Uterus (tissue), 4 donors: ENCODE measurements at places on chromosomes 13 and 19. TPM values are rescaled to one million over a fixed set of nuclear protein-coding genes. Genes with fewer than 3 reads are reported as not detected.

ZNF490 gene
- 15.4 TPM for total RNA-seq

GARIN5A gene
- total RNA-seq: 5.4 TPM

SIGLEC11 gene
- 3.9 TPM for total RNA-seq

GZMM gene
- not detected for total RNA-seq

KLK4 gene
- not detected for total RNA-seq

SYNGR4 gene
- not detected for total RNA-seq

SYNE4 gene
- total RNA-seq: not detected

DNA sequence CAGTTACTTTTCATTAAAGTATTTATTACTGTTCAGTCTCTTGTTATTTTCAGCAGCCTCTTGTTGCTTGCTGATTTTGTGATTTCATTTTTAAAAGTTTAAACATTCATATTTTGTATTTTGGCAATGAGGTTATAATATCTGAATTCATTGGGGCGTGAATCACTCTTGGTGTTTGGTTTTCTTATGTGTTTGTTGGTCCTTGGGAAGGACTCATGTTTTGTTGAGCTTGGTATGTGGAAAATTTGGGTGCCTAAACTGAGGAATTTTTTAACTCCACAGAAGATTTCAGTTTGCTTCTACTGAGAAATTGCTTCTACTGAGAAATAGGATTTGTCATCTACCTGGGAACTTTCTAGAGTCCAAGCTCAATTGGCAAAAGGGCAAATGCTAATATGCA, 38.2 kb downstream of the PDS5B start:
- DNase-seq: no peak

DNA sequence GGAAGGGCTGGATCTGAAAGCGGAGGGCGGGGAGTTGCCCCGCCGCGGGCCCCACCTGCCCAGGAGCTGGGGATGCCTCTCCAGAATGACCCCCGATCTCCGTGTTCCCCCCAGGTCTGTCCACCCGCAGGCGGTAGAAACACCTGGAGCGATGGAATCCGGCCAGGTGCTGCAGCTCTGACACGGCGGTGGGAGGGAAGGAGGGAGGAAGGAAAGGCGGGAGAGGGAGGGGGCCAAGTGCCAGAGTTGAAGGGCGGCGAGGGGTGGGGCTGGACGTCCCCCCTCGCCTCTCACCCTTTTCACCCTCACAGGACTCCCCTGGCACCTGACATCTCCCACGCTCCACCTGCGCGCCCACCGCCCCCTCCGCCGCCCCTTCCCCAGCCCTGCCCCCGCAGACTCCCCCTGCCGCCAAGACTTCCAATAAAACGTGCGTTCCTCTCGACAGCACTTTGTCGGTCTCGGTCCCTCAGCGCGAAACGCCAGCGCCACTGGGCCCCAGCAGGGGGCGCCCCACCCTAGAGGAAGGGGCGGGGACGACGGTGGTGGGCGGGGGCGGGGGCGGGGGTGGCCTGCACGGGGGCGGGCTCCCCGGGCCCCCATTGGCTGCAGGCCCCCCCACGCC, 337 bp upstream of the FXYD7 start:
- peak; percentile 55 for DNase-seq

- no peak for DNase-seq
Observed at GRCh38 chr13:25836574-25837336, 215.1 kb downstream of the SHISA2 start.

DNA sequence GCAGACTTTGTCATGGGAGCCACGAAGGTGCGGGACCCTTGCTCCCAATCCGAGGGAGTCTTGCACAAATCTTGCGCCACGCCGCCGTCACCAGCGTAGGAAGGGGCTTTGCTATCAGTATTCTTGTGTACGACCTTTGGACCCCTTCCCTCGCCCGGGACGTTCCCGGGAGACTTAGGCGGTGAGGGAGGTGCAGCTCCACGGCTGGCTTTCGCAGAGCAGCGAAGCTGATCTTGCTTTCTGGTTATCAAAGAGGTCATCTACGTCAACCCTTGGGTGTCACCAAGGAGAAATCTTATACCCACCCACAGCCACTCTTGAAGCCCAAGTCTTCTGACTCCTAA, 583 bp downstream of the TECR start:
- no peak for DNase-seq

- DNase-seq: no peak
Observed at GRCh38 chr13:75693227-75693626, 57.1 kb downstream of the LMO7 start.

GRCh38 chr13:40102854-40103253, 447.4 kb downstream of the COG6 start:
- DNase-seq: peak; percentile 32

DNA sequence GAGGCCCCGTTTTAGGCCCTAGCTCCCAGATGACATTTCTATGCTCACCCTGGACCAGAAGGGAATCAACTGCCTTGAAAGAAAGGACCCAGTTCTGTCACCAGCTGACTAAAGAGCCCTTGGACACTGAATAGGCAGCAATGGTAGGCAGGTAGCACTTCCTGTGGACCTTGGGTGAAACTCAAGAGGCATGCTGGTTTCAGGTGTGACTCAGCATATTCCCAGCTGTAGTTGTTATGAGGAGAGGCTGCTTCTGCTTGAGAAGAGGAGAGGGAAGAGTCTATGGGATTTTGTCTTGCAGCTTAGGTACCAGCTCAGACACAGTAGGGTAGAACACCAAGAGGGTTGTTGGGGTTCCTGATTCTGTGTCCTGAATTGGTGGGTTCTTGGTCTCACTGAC, 37.9 kb upstream of the HTR2A start:
- no peak for DNase-seq

DNA sequence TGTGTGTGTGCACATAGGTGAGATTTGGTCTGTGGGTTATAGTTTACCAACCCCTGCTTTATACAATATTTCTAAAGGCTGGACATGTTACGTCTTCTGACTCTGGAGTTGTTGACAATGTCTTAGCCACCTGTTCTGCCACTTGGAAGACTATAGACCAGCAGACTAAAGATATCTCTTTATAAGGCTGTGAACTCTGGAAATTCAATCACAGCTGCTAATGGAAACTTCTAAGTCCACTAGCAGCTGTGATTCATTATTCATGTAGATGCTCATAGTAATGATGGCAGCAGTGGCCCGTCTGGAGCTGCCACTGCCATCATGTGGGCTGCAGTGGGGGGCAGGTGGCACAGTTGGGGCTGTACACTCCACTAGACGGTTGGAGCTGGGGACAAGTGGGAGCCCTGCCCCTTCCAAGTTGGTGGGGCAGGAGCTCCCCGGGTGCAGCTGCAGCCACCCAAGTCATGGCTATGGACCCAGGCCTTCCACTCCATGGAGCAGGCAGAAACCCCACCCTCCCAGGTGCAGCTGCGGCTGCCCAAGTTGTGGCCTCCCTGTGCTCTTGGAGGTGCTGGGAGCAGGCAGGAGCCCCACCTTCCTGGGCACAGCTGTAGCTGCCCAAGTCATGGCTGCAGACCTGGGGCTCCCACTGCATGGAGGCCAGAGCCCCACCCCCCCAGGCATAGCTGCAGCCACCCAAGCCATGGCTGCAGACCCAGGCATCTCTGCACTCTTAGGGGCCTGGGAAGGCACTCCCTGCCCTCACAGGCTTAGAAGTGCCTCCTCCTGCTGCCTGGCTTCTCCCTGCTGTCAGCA, 8.8 kb downstream of the IGFL4 start:
- no peak for DNase-seq

- DNase-seq: no peak
Observed at GRCh38 chr19:51695088-51695487, 2.0 kb downstream of the SPACA6 start.

DNA sequence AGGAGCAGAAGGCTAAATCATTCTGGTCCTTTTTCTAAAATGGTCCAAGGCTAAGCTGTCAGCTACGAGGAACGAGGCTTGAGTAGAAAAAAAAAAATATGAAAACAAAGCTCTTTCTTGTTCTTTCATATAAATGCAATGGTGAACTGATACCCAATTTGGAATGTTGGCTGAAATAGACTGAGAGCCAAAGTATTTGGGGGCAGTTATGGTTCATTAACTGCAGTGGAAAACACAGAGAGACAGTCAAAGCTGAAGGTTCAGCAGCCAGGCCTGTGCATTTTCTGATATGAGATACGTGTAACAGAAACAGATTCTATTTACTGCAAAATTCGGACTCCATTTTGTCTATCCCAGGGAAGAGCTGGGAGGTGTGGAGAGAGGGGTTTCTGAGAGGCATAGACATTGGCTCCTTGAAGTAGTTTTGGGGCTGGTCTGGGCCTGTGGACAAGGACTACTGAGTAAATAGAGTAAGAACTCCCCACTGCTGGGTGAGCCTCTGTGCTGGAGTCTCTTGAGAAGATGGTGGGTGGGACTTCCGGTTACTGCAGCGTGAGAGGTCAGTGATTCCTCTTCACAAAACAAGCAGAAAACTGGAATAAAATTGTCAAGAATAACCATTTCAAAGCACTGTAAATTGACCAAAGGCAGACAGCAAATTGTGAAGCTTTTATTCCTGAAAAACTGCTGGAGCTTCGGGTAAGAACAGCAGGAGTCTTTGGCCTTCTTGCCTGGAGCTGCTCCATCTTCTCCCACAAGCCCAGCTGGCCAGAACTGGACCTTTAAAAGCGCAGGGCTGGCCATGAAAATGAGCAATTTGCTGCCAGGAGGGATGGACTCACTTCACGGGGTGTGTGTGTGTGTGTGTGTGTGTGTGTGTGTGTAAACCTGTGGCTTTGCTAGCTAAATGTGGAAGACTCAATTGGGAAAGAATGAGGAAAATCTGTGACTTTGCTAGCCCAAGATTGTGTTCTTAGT, 43.1 kb upstream of the CNMD start:
- peak; percentile 20 for DNase-seq

GRCh38 chr19:15187026-15188007, 13.5 kb downstream of the NOTCH3 start:
- no peak for DNase-seq

GRCh38 chr13:81551036-81551435, 1210.1 kb upstream of the SPRY2 start:
- DNase-seq: no peak

DNA sequence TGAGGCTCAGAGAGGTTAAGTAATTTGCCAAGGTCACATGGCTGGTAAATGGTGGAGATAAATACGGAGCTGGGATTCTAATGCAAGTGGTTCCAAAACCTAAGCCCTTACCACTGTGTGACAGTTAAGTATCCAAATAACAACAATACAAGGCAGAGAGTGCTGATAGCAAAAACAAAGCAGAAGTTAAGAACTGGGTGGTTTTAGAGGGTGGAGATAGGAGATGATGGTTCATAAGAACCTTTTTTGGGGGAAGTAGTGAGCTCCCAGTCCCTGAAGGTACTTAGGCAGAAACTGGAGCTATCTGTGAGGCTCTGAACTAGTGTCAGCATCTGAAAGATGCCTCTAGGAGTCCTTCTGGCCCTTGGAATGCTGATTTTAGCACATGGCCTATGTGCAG, 56.2 kb upstream of the UBE2L5 start:
- no peak for DNase-seq

DNA sequence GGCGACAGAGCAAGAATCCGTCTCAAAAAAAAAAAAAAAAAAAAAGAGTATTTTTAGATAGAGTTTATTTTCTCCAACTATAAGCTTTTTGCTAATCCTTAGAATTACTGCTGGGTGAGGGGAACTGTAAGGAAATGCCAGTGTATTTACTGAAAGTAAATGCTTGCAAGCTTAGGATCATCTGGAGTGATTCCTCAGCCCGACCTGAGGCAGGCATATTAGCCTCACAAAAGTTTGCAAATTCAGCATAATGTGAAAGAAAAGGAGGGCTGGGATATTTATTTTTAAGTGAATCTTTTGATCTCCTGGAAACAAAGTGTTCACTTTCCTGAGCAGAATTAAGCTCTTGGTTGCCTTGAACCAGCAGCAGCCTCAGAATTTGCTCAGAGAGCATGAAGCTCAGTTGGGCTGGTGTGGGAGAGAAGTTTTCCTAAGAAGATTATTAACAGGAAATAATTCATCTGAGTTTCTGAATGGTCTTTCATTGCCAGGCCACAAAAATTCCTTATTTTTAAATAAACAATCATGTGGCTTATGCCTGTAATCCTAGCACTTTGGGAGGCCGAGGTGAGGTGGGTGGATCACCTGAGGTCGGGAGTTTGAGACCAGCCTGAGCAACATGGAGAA, 24.7 kb upstream of the SPATA13 start:
- no peak for DNase-seq

- DNase-seq: no peak
Observed at GRCh38 chr13:43289470-43290255, 266.3 kb downstream of the DNAJC15 start.

DNA sequence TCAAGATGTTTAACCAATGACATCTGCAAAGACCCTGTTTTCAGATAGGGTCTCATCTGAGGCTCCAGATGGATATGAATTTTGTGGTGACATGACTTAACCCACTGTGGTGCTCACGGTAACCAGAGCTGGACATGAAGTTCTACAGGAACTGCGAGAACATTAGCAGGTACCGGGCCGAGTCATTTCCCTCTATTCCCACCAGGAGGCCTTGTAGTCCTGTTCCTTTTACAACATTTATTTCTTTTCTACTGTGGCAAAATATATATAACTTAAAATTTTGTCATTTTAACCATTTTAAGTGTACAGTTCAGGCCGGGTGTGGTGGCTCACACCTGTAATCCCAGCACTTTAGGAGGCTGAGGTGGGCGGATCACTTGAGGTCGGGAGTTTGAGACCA, 7.6 kb upstream of the TSPAN16 start:
- no peak for DNase-seq

DNA sequence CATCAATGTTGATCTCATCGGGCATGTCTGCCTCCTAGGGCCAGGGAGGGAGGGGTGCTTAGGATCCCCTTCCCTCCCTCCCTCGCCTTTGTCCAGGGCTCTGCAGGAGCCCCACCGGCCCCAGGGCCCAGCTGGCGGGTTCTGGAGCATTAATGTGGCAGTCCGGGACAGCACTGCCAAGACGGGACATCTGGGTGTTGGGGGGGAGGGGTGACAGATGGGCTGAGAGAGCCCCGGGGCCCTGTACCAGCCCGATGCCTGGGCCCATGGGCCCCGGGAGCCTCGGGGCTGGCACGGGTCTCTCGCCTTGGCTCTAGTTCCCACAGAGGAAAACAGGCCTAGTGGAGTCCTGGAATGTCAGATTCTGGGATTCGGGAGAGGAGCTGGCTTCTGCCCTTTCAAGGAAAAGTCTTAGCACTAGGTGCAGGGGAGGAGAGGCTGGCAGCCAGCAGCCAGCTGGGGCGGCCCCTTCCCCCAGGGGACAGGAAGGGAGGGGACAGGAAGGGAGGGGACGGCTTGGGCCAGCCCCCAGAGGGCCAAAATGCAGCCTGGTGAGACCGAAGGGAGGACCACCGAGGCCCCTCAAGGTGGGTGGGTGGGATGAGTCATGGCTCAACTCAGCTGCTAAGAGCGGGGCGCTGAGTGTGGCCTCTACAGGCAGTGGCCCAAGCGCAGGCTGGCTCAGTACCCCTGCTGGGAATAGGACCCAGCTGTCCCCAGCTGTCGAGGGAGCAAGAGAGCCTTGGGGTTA, 3.1 kb downstream of the PPP1R14A start:
- DNase-seq: peak; percentile 52

GRCh38 chr19:39405958-39406655, 540 bp upstream of the ZFP36 start:
- DNase-seq: no peak

GRCh38 chr13:55219538-55219937, 1921.2 kb upstream of the PRR20A start:
- DNase-seq: no peak

DNA sequence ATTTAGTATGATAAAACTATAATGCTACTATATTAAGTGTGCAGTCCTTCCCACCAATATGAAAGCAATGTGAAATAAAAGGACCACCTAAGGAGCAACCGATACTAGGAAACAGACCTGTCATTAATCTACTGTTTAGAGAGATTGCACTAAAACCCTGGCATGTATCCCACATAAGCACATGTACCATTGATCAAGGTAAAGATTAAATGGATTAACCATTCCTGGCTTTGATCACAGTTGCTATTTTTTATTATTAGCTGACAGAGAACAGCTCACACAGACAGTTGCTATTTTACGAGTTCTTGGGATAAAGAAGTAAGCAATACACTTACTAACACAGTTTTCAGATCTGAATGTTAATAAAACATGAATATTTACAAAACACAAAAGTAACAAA, 57.7 kb upstream of the ZDHHC20 start:
- no peak for DNase-seq
